Ascending aorta (tissue), 2 donors: ENCODE measurements at places on chromosomes 3 and 15. TPM values are rescaled to one million over a fixed set of nuclear protein-coding genes. Genes with fewer than 3 reads are reported as not detected.

DNA sequence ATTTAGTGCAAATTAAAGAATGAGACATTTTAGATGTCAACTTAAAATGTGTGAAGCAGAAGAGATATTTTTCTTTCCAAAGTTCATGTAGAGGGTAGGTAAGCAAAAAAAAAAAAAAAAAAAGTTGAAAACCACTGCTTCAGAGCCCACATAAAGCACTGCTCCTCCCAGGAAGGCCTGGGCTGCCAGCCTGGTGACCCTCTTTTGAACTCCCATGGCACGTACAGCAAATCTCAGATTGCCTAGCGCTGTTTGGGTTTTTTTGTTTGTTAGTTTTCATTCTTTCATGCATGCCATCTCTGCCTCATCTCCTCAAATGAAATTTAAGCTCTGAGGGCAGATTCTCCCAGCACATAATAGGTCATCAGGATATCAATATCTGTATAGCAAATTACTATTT is 120.1 kb downstream of the SRGAP3 start:
- no peaks in the 10 kb centered on the region for H3K36me3 ChIP-seq
- no peaks in the 10 kb centered on the region for H3K4me1 ChIP-seq
- H3K27ac ChIP-seq: no peak overlapping the region
- no peak overlapping the region for H3K4me3 ChIP-seq

DNA sequence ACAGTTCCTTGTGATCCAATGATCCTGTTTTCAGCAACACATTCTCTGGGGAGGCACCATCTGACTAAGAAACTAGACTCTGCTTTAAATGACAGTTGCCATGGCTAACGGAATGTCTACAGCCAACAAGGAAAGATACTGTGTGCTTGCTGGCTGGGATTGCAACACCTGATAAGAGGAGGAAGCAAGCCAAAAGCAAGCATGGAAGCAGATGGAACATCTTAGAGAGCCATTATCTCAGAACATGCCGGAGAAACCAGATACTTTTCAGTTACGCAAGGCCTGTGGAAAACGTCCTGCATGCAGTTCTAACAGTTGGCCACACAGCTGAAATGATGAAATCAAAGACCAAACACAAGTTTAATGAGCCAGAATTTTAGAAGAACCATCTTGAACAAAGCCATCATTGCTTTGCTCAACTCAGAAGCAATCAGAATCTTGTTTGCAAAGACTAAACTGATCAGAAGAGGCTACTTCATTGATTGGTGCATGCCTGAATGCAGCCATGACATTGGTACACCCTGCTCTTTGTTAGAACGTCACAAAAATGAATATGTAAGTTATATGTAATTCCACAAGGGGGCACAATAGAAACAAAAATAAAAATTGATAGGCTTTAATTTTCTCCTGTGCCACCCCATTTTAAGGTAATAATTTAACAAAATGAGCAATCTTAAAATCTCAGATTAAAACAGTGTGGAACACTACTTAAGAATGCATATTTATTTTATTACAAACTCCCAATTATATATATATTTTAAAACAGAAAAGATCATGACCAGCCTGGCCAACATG is 50.8 kb downstream of the GXYLT2 start:
- peaks cover 11% of the 10 kb centered on the region for H3K4me1 ChIP-seq
- H3K27me3 ChIP-seq: no peaks in the 10 kb centered on the region
- peaks cover 4% of the 10 kb centered on the region for H3K36me3 ChIP-seq
- no peak overlapping the region for H3K4me3 ChIP-seq

RPL22L1 gene
- 39.2 TPM for total RNA-seq

DNA sequence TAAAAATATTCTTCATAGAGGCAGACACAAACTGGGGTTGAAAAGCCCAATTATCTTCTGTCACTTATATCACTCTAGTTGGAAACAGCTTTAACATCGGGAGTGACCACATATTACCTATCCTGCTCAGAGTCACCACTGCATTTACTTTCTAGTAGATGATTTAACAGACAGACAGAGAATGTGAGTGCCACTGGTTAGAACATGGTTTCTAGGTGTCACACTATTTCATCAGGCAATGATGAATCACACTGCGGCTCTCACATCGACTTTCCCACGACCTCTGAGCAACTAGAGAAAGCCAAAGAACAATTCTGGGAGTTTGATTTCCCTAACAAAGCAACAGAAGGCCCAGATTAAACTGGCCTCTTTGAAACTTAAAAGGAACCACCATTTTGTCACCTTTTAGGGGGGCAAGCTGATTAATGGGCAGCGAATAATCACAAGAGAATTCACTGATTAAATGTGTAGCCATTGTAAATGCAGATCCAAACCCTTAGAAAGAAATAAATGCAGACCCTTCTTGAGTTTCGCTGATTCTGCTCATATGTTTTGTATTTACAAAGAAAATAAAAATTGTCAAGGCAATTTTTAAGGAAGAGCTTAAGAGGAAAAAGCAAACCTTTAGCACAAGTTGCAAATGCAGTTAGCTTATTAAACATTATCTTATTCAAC is 112.6 kb upstream of the KBTBD8 start:
- H3K4me3 ChIP-seq: no peak overlapping the region
- no peak for DNase-seq
- H3K36me3 ChIP-seq: no peaks in the 10 kb centered on the region

DNA sequence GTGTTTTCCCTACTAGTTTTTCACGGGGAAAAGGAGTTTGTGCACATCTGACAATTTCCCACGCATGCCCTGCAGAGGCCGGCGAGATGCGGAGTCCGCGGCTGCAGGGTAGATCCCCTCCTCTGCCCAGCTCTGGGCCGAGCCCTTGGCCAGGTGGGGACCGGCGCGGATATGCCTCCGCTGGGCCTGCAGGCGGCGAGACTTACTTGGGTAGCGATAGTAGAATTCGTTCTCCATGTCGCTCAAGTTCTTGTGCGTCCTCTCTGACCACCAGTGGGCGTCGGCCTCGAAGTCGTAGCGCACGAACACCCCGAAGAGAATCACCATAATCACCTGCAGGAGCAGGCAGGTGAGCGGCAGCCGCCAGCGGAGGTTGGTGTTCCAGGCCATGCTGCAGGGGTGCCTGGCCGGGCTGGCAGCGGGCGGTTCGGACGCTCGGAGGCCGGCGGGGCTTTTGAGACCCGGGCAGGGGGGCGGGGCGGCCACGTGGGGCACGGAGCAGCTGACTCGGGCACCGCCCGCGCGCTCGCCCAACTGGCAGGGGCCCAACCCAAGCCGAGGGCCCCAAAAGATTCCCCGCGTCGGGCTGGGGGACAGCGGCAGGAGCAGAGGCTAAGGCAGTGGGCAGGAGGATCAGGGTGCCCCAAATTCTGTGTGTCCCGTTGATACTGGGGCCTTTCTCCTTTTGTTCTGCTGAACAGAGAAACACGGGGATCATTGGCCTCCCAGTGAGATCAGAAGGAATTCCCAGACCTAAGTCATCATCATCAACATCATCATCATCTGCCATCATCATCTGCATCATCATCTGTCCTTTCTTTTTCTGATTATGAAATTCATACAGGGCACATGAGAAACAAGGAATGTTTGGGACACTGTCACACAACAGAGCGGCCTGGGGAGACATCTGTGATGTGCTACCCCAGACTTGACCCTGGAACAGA is at the start of gene RHCG:
TSS of gene RHCG (minus strand) at position 429 of the 944 bp plus-strand sequence. CDS start at position 390, 39 bp downstream.
- peaks cover 6% of the 10 kb centered on the region for H3K4me1 ChIP-seq
- DNase-seq: no peak
- no peaks in the 10 kb centered on the region for H3K36me3 ChIP-seq
- no peak within 1 kb of the TSS for H3K4me3 ChIP-seq

PLD1 gene
- total RNA-seq: 8.8 TPM

SMAD3 gene
- 89.3 TPM for total RNA-seq

GRCh38 chr15:74776821-74777768 is 4.8 kb upstream of the CSK start:
- DNase-seq: no peak
- peak overlapping the region; percentile 6 for H3K27ac ChIP-seq

ARRDC4 gene
- total RNA-seq: 29.7 TPM

PYGO1 gene
- 7.1 TPM for total RNA-seq

- H3K4me3 ChIP-seq: no peak overlapping the region
- H3K36me3 ChIP-seq: no peaks in the 10 kb centered on the region
- no peak for DNase-seq
Observed at GRCh38 chr3:138908846-138909245, 38.1 kb downstream of the FOXL2 start.

DNA sequence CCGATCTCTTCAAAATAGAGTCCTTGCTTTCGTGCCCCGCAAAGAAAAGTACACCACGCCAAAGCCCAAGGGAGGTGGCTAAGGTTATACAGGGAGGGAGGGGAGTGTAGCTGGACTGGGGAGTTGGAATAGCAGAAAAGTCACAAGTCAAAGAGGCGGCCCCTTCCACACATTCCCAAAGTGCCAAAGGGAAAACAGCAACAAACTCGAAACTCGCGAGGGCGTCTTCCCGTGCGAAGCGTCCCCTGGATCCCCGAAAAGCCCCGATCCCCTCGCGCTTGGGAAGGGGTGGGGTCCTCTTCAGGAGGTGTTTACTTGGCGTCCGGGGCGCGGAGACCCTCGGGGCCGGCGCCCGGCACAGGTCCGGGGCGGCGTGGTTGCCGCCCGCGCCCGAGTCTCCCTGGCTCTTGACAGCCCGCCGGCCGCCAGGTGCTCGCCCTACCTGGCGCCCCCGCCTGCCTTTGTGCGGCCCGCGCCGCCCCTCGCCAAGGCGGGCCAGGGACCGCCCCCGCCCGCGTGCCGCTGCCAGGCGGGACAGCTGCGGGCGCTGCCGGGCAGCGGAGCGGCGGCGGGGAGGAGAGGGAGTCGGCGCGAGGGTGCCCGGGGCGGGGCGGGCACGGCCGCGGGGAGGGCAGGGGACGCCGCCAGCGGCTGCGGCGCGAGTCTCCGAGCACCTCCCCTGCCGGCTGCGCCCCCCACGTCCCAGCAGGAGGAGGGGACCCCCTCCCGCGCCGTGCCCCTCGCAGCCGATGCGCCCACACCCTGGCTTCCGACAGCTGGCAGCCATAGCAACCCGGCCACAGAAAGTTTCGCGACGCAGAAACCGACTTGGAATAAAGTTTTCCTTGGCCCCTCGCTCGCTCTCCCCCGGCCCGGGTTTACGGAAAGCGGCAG is 966 bp downstream of the MYO1E start:
- no peaks in the 10 kb centered on the region for H3K27me3 ChIP-seq
- H3K4me1 ChIP-seq: no peaks in the 10 kb centered on the region
- H3K4me3 ChIP-seq: peak overlapping the region; percentile 99
- peak overlapping the region; percentile 99 for H3K27ac ChIP-seq
- DNase-seq: peak; percentile 70

- H3K36me3 ChIP-seq: no peaks in the 10 kb centered on the region
- H3K4me3 ChIP-seq: no peak overlapping the region
- no peak for DNase-seq
Observed at GRCh38 chr3:112770032-112770626, 76.5 kb downstream of the CD200R1L start.

TMEM207 gene
- not detected for total RNA-seq

IDH2 gene
- 49.7 TPM for total RNA-seq

DNA sequence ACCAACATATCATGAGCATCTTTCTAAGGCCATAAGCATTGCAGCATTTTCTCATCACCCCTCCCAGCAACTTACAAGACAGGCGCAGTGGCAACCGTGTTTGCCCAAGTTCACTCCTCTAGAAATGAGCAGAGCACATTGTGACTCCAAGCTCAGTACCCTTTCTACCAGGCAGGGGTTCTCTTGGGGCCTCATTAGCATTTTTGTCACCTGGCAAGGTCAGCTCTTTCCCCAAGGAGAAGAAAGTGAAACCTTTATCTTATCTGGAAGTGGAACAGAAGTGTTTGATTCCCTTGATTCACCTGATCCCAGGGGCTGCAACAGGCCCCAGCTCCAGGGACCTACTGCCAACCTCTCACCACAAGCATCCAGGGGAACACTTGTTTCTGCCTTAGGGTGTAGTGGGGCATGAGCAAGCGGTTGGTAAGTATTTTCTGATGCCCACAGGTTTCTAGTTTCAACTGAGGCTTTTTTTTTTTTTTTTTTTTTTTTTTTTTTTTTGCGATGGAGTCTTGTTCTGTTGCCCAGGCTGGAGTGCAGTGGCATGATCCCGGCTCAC is 44.0 kb upstream of the HERC1 start:
- no peak overlapping the region for H3K27ac ChIP-seq
- no peaks in the 10 kb centered on the region for H3K36me3 ChIP-seq
- H3K4me1 ChIP-seq: no peaks in the 10 kb centered on the region
- H3K27me3 ChIP-seq: no peaks in the 10 kb centered on the region

DNA sequence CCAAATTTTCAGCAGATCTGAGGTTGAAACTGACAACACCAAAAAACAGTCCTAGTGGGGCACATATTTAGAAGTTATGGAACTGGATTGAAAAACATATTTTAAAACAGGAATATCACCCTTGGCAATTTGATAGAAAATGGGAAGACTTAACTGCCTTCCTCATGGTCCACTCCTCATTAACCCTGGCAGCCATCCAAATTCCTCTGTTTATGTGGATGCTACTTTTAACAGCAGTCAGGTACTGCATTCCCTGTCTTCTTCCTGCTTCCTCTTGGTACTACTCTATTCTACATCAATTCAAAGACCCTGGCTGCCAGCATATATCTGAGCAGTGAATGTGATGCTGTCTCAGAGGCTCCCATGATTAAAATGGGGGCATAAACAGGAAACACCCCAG is 54.3 kb downstream of the PDE8A start:
- H3K27ac ChIP-seq: no peak overlapping the region
- H3K36me3 ChIP-seq: no peaks in the 10 kb centered on the region
- no peaks in the 10 kb centered on the region for H3K4me1 ChIP-seq
- no peak overlapping the region for H3K4me3 ChIP-seq

DNA sequence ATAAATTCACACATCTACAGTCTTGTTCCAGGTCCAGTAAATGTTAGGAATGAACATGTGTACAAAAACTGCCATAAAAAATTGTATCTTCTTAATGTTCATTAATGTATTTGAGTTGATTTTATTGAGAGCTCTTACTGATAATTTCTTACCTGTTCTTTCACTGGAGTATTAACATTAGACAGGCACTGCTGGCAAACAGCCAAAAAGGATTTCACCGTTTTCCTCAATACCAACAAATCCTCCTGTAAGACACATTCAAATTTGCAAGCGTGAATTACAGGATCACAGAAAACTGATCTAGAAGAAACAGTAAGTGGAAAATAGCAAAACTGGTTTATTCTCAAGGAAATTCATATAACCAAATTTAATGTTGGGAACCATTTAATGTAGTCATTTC is 127.4 kb downstream of the PCCB start:
- H3K4me3 ChIP-seq: no peak overlapping the region
- peaks cover 10% of the 10 kb centered on the region for H3K36me3 ChIP-seq
- H3K4me1 ChIP-seq: no peaks in the 10 kb centered on the region
- DNase-seq: no peak

STRIT1 gene
- not detected for total RNA-seq
